Ecto neural progenitor cell (in vitro differentiated cells): ENCODE measurements at places on chromosomes 6 and 20.
A peak's percentile ranks its signal among the peaks of the same experiment; 100 is the strongest.

GRCh38 chr6:144252259-144252658, 32.9 kb upstream of the UTRN start:
- no peak for DNase-seq

- no peak for DNase-seq
Observed at GRCh38 chr6:128347123-128347522, 173.3 kb downstream of the PTPRK start.

GRCh38 chr20:2131366-2131765, 29.7 kb downstream of the STK35 start:
- no peak for DNase-seq

GRCh38 chr20:59014680-59015389, 4.4 kb upstream of the TUBB1 start:
- DNase-seq = no peak

- DNase-seq = no peak
Observed at GRCh38 chr20:59770270-59770669, 163.2 kb downstream of the SYCP2 start.

- DNase-seq = no peak
Observed at GRCh38 chr6:35831257-35832007, 26.3 kb downstream of the LHFPL5 start.

DNA sequence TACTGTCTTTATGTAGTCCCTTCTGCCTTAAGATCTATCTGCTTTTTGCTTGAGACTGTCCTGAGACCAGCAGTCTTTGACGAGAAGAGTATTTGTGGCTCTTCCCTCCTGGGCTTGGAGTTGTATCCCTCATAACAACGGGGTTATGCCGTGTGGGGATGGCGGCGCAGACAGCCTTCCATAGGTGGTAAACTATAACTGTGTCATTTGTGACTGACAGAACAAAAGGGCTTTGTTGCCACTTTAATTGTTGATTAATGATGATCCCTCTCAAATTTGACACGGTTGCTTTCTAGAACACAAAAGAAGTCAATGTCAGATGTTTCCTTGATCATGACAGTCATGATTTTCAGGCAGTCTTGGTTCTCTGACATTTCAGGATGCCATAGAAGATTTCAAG, 196.6 kb downstream of the JARID2 start:
- DNase-seq = no peak

- DNase-seq = no peak
Observed at GRCh38 chr20:35901678-35902544, 52.4 kb downstream of the SCAND1 start.

DNA sequence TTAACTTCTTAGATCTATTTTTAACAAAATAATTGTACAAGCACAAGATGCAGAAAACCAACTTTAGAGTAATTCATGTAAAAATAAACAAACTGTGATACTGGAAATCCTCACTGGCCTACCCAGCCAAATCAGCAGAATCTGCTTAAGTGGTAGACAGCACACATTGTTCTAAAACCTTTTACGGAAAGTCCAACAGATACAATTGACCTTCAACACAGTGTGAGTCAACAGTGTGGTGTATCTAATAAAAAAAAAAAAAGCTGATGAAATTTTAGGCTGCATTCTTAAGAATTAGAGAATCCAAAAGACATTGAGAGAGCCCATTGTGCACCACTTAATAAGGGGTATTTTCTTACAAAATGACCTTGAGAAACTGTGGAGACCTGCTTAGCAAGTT, 174.5 kb downstream of the COL21A1 start:
- DNase-seq = no peak

GRCh38 chr6:136037876-136038460, 186.5 kb downstream of the PDE7B start:
- no peak for DNase-seq

DNA sequence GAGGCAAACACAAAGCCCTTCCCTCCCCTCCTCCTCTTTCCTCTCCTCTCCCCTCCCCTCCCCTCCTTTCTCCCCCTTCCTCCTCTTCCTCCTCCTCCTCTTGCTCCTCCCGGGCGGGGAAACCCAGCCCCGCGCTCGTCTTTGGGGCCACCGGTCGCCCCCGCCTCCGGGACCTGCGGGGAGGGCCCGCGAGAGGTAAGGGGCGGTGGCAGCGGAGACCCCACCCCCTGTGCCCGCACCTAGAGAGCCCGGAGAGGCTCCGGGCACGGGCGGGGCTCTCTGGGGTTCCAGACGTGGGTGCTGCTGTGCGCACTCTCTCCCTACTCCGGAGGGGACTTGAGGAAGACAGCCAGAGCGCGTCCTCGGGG, at the start of gene RIN2:
Gene RIN2, plus strand, starts transcription at position 126 of the 368 bp plus-strand sequence. CDS start 131,344 bp downstream, outside the sequence.
- DNase-seq = no peak

- DNase-seq = peak; percentile 12
Observed at GRCh38 chr6:29763491-29764289, 40.5 kb downstream of the HLA-F start.

GRCh38 chr6:91097364-91097763, 510.5 kb upstream of the MAP3K7 start:
- no peak for DNase-seq

DNA sequence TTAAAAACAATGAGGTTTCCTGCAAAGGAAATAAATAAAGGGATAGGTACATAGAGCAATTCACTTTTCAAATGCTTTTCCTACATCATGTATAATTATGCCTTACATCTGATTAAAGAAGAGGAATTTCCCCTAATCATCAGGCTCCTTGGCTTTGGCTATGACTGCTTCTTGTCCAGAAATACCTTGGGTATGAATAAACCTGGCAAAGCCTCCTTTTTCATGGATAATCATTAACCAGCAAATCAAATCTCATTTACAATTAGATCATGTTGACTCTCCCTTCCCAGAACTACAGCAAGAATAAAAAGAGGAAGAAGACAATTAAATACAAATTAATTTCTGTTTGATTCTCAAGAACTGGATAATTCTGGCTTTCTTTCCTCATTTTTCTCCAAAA, 58.0 kb upstream of the CD2AP start:
- DNase-seq = no peak

DNA sequence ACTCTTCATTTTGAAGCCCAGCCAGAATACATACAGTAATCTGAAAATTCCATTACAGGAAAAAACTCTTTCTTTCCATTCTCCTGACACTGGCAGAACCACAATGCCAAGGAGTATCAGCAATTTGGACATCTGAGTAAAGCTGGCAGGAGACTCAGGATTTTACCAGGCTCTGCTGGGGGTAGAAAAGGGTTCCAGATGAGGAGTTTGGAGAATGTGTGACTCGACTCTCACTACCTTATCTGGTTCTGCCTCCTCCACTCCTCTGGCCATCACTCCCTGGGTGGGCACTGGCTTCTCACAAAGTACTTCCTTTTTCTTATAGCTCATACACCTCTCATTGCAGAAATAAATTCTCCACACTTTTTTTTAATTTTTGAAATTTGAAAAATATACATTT, 10.6 kb upstream of the WFDC8 start:
- DNase-seq = no peak

- no peak for DNase-seq
Observed at GRCh38 chr6:24426729-24427446, 24.2 kb downstream of the MRS2 start.

GRCh38 chr6:33677143-33677660, 34.3 kb downstream of the UQCC2 start:
- DNase-seq = no peak

DNA sequence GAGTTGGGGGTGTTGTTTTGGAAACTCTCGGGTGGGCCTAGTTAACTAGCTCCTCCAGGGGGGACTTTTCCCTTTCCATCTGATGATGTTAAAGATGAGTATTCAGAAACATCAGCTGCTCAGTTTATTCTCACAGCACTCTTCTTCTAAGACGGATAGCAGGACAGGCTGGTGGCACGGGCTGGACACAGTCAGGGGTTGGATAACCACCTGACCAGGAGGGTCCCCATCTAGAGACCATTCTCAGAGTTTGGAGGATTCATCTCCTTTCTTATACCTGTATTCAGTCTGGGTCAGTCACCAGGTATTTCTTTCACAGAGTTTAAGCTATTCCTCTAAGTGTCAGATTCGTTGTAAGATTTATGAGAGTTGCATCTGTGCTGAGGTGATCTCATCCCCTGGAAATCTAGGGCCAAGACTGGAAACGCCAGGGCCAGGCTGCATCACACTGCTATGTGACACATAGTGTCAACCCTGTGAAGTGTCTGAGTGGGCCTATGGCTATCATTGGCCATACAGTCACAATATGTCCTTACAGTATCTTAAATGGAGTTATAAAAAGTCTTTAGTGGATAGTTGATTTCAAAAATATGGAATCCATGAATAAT, 111.7 kb downstream of the FAM50B start:
- DNase-seq = no peak

DNA sequence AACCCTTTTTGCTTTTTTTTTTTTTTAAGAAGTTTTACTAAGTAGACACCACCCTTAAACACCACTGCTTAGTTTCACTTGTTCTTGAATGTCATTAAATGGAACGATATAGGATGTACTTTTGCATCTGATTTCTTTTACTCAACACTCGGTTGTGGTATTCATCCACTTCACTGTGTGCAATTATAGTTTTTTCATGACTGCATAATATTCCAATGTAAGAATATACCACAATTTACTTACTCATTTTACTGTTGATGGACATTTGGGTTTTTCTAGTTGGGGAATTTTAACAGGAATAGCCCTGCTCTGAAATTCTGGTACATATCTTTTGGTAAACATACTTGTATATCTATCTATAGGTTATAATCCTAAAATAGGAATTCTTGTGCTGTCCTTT, 29.9 kb downstream of the RTN4IP1 start:
- no peak for DNase-seq

- no peak for DNase-seq
Observed at GRCh38 chr6:26032340-26033084, 54.7 kb upstream of the HFE start.

GRCh38 chr6:164051427-164051826, 636.9 kb downstream of the QKI start:
- no peak for DNase-seq

GRCh38 chr6:42808492-42809483, 26.9 kb downstream of the BICRAL start:
- no peak for DNase-seq

GRCh38 chr20:49659056-49659455, 54.6 kb downstream of the B4GALT5 start:
- DNase-seq = peak; percentile 55

GRCh38 chr6:12572896-12573827, 143.4 kb upstream of the PHACTR1 start:
- DNase-seq = no peak

DNA sequence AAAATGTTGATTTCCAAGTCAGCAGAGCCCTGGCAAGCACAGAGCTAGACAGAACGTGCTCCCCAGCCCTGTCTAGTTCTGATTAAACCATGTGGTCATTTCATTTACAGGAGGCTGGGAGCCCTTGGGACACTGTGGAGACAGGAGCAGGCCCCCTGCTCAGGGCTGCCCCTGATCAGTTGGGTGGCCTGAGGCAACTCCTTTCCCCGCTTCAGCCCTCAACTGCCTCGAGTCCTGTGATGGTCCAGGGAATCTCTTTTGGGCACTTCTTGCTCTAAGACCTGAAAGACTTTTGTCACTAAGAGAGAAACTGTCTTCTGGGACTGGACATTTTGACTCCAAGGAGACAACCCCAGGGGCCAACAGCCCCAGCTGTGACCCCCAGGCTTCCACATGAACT, 13.5 kb downstream of the DYNLRB1 start:
- no peak for DNase-seq

- no peak for DNase-seq
Observed at GRCh38 chr6:2756687-2757224, 6.0 kb upstream of the MYLK4 start.

DNA sequence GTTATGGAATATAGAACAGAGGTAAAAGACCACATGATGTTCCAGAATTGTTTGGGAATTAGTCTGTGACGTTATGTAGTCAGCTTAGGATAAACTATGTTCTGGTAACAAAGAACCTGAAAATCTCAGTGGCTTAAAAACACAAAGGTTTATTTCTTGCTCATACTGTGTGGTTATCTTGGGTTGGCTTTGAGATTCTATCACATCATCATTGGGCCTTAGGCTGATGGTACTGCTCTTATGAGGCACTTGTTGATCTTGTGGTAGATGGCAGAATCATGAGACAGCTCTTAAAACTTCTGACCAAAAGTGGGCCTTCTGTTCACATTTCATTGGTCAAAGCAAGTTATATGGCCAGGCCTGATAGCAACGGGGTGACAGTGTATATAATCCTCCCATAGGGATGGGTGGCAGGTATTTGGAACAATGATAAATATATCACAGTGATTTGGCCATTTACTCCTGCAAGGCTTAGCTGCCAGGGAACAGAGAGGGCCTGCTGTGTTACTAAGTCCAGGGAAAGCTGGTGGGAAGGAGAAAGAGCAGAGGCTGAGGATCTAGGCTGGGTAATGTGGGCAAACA, 13.5 kb downstream of the DHX35 start:
- DNase-seq = no peak

DNA sequence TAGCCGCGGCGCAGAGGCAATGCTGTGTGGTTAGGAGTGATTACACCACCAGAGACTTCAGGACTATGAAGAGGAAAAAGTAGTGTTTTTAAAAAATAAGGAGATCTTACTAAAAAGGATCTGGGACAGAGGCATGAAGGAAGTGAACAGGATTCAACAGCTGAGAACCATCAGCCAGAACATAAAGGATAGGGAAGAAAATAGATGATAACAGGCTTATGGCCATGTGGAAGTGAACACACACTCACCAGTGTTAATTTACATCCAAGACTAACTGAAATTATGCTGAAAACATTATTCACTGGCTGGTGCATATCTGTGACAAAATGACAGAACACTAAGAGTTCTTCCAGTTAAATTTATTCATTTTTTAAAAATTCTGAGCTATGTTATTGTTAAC, 47.5 kb upstream of the BCLAF1 start:
- DNase-seq = no peak

DNA sequence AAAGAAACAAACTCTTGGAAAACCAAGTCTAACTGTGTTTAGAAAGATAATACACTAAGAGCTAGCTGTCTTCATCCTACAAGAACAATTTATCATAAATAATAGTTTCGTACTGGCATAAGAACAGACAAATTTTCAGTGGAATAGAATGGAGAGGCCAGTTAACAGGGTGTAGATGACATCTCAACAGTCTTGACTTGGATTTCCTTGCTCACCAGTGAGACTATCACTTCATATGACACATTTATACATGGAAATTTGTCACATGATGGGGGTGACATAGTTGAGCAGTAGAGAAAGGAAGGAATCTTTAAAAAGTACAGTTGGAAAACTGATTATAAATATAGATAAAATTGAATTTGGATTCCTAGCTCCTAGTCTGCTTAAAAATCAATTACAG, 35.6 kb downstream of the TNFAIP3 start:
- DNase-seq = no peak

GRCh38 chr6:1906014-1906413, 296.3 kb downstream of the FOXC1 start:
- DNase-seq = no peak

DNA sequence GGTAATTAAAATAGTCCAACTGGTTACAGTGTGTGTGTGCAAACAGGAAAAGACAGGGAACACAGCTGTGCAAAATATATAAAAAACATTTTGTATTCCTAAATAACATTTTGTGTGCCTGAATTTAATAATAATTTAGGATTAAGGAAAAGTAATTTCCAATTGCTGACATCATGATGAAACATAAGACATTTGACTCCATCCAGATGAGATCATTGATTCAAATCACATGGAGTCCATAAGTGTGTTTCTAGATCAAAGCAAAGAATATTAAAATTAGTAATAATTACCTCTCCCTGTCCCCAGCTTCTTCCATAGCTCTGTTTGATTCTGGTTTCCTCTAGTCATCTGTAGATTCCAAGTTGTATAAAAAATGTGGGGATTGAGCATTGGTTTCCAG, 64.6 kb upstream of the BTN3A2 start:
- no peak for DNase-seq

GRCh38 chr6:13099771-13100170, 228.6 kb downstream of the TBC1D7 start:
- DNase-seq = no peak
